ENCODE measurements at places on chromosomes 5 and 9.

DNA sequence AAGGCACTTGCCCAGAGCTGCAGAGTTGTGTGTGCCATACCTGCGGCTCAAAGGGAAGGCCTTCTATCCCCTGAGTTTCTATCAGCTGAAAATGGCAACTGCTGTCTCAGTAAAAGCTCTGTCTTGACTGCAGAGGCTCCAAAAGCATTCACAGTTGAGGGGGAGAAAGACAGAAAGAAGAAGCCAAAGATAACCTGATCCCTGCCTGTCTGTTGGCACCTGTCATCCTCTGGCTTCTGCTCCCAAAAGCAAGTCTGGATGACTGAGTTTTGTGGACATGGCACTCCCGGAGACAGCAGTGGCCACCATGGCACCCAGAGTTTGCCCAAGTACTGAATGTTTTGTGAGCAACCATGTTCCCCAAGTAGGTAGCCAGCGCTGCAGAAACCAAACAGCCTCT, 176.6 kb downstream of the NR3C1 start:
- DNase-seq = no peak

DNA sequence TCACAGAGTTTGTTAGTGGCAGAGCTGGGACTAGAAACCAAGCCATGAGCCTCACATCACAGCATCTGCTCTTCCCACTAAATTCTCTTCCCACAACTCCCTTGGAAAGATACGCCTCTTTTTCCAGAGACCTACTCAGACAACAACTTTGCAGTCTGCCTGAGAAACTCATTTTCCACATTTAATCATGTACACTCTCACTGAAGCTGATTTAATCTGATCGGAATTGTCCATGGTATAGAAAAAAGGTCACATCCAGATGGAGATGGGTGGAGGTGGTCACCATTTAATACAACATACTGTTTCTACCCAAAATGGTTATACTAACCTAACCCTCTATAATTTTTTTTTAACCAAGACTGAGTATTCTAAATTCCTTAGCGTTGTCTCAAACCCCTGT, 366.2 kb downstream of the ENC1 start:
- no peak for DNase-seq

GRCh38 chr5:142952229-142952628, 182.1 kb downstream of the ARHGAP26 start:
- DNase-seq = no peak

DNA sequence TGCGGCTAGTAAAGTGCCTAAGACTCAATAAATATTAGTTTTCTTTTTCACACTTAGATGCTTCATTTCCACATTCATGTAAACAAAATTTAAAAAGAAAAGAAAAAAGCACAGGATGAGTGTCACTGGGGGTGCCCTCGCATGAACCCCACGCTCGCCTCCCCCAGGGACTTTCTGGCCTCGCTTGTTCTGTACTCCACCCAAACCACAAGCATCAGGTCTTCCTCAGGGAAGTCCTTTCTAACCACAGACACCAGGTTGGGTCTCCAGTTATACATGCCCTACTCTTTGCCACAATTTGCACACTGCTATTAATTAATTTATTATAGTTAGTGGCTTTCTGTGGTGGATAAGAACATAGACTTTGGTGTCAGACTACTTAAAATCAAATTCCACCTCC, 92.4 kb downstream of the RORB start:
- no peak for DNase-seq

- DNase-seq = no peak
Observed at GRCh38 chr5:169694091-169694625, 57.1 kb downstream of the DOCK2 start.

- no peak for DNase-seq
Observed at GRCh38 chr9:96874947-96875460, 20.7 kb upstream of the ZNF782 start.

DNA sequence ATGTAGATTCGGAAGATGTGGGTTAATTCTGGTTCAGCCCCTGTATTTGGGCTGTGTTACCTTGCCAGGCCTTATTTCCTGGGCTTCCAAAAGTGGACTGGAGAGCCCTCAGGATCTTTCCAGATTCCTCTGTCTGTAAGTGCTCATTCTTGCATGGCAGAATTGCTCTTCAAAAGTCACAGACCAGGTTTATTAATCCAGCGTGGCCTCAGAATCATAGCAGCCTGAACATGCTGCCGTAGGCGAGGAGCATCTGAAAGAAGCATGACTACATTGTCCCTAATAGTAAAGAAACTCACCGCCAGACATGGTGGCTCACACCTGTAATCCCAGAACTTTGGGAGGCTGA, 307.8 kb downstream of the GADD45G start:
- DNase-seq = no peak

DNA sequence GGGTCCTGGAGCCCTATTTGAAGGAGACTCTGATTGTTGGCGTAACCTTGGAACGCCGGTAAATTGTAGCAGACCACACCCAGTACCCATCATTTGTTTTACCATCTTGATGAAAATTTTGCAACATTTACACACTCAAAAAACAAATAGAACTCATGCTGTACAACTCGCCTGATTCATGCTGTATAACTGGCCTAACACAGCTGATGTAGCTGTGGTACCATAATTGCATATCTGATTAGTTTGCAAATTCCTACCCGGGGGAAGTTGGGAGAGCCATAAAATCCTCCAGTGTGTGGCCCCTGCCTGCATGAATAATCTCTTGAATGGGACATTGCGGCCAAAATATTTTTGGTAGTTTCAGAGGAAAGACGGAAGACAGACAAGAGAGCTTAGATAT, 9.7 kb downstream of the NIPAL4 start:
- no peak for DNase-seq

DNA sequence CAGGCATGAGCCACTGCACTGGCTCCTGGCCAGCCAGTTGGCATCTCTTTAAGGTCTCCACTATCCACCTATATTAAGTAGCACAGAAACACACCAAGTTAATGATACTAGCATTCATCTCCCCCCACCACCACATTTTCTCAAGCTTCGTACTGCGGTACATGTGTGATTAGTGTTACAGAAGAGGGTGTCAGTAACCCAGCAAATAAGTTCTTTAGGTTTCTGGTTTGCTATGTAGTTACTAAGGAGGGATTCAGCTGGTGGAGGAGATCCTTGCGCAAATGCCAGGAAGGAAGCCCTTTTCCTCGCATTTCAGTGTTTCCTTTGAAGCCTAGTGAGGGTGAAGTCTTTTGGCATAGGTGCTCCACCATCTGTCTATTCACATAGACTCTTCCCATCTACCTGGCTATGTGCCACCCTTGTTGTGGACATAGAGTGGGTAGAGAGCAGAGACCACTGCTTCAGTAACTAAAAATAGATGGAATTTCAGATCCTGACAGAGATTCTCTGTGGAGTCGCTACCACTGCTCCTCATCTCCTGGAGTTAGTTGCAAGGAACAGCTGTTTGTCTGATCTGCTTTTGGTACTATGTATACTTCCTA, 16.7 kb downstream of the UBE2D2 start:
- no peak for DNase-seq

DNA sequence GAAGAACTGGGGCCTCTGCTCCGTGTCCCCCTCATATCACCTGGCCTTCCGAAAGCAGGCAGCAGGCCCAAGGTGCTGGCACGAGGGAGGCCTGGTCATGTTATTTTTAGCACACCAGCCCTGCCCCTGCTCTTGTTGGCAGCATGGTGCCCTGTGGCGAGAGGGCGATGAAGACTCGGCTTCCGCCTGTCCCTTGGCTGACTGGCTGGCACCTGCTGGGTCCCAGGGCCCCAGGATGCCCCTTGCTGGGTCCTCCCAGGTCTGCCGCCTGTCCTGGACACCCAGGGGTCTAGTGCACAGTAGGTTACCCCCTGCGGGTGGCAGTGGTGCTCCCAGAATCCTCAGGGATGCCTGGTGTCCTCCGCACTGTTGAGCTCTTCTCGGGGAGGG, 77.0 kb downstream of the RXRA start:
- no peak for DNase-seq

DNA sequence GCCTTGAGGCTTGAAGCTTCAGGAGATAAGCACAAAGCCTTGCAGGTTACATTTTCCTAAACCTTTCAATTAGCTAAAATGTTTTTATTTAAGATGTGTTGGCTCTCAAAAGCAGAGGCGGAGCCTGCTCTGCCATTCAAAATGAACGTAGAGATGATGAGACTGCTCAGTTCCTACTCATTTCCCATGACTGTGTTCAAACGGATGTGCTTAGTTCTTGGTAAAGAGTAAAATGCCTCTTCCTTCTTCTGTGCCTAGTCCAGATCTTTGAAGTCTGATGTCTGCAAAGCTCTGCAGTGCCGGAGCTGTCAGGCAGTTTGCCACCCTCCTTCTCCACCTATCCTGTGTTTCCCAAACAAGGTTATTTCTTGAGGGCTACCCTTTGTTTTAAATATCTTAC, 46.3 kb upstream of the ADAMTSL1 start:
- no peak for DNase-seq

DNA sequence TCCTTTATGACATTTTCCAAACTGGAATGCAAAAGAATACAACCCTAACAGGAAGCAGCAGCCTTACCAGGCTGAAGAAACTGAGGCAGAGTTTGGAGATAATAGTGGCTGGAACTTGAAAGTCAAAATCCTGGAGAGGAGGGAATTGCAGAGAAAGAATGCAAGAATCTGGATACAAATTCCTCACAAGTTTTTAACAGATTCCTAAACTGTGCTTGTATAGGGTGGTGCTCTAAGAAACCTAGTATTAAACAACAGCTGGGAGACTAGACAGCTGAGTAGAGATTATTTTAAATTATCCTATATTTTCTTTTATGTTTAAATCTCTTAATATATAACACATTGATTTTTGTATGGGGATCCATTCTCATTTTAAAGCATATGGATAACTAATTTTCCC, 30.7 kb downstream of the INVS start:
- no peak for DNase-seq

- DNase-seq = peak; percentile 20
Observed at GRCh38 chr9:77455312-77455927, 192.7 kb downstream of the GNA14 start.

DNA sequence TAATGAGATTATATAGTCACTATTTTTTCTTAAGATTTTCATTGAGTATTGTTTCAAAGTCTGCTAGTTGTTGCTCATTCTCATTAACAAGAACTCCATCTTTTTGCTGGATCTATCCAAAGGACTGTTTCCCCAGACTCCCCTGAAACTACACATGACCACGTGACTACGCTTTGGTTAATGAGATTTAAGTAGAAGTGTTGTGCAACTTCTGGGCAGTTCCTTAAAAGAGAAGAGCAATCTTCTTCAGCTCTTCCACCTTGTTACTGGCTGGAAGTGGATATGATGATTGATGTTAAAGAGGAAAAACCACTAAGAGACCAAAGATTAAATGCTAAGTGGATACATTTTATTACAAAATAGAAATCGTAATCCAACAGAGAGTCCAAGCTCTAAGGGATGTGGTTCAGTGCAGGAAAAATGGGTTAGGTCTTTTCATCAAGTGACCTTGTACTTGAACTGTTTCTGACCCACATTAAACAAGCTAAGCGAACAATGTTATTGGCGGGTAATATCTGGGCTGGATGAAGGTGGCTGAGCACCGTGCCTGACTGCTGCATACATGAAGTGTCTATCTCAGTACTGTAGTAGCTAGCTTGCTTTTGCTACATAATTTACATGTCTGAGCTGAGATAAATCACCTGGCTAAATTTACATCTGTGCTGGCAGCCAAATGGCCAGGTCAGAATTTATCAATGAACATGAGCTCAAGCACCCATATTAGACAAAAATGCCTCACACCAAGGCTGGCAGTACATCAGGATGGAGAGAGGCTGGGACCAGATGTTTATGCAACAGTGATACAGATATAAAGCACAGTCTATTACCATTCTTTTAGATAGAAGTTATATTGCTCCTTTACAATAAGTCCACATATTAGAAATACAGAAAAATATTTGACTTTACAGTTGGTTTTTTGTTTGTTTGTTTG, 7.5 kb upstream of the CTNNAL1 start:
- DNase-seq = no peak
